ENCODE measurements at places on chromosomes 13 and 19. TPM values are rescaled to one million over a fixed set of nuclear protein-coding genes. Genes with fewer than 3 reads are reported as not detected.

The SLITRK6 gene
- 1.9 TPM for total RNA-seq

The FREM2 gene
- not detected for total RNA-seq

The MYO1F gene
- not detected for total RNA-seq

The LIPE gene
- 50.6 TPM for total RNA-seq

- H3K4me3 ChIP-seq: peak within 1 kb of the TSS; percentile 20
- no peak for DNase-seq
- peaks cover 40% of the 10 kb centered on the region for H3K4me1 ChIP-seq
These were observed at the start of gene GJB2 for GRCh38 chr13:20192836-20193161. GJB2 (minus strand) TSS chr13:20192938; CDS start chr13:20189581, 3,357 bp downstream.

GRCh38 chr19:8115805-8116396 is 33.5 kb downstream of the FBN3 start:
- DNase-seq: no peak
- H3K27me3 ChIP-seq: no peaks in the 10 kb centered on the region
- H3K4me1 ChIP-seq: no peaks in the 10 kb centered on the region
- H3K27ac ChIP-seq: no peak overlapping the region

GRCh38 chr13:42864952-42865767 is 83.8 kb downstream of the FAM216B start:
- H3K27ac ChIP-seq: no peak overlapping the region
- DNase-seq: peak; percentile 21
- no peaks in the 10 kb centered on the region for H3K36me3 ChIP-seq

- no peaks in the 10 kb centered on the region for H3K27me3 ChIP-seq
- H3K27ac ChIP-seq: no peak overlapping the region
- no peak for DNase-seq
- no peaks in the 10 kb centered on the region for H3K36me3 ChIP-seq
- peaks cover 16% of the 10 kb centered on the region for H3K4me1 ChIP-seq
These were observed 5.7 kb upstream of the SHKBP1 start for GRCh38 chr19:40571005-40571318.

GRCh38 chr19:55315956-55316525 is 9.1 kb downstream of the TMEM150B start:
- H3K4me3 ChIP-seq: no peak overlapping the region
- no peaks in the 10 kb centered on the region for H3K27me3 ChIP-seq
- H3K36me3 ChIP-seq: no peaks in the 10 kb centered on the region
- DNase-seq: no peak
- H3K27ac ChIP-seq: no peak overlapping the region
